Stimulated activated CD4-positive, alpha-beta T cell treated with anti-CD3 and anti-CD28 coated beads, Interleukin-1b, Interleukin-23, amount 100 ng/mL, for 1 hour (primary cell): ENCODE measurements at places on chromosomes 1 and 21.

DNA sequence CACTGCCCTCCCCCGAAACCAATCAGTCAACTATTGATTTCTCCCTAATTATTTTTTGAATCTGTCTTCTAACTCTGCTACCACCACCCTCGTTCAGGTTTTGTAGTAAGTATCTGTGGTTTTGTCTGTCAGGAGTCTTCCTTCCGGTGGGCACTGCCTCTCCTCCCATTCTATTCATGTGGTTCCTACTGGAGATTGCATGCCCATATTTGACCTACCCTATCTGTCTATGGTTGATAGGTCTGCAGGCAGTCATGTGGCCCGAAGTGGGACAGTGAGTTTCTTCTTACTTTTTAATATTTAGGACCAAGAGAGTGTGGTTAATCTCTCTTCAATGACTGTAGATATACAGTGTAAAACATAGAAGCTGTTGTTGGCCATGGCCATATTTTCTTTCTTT, 17.8 kb upstream of the MAST2 start:
- no peak for DNase-seq

DNA sequence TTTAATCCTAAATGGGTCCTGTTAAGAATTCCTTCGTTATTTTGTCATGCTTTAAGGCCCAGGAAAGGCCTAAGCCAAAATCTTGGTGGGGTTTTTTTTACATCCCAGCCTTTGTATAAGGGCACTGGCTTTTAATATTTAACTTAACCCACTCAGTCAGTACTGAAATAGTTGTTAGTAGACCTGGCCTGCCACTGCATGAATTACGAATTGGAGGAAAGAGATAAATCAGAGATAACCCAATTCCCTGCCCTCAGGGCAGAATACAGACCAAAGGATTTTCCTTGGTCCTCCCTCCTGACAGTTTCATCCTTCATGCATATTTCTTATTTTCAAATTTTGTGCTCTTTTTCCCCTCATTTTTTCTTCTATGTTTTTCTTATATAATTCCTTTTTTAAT, 193.0 kb downstream of the FASLG start:
- DNase-seq = no peak

DNA sequence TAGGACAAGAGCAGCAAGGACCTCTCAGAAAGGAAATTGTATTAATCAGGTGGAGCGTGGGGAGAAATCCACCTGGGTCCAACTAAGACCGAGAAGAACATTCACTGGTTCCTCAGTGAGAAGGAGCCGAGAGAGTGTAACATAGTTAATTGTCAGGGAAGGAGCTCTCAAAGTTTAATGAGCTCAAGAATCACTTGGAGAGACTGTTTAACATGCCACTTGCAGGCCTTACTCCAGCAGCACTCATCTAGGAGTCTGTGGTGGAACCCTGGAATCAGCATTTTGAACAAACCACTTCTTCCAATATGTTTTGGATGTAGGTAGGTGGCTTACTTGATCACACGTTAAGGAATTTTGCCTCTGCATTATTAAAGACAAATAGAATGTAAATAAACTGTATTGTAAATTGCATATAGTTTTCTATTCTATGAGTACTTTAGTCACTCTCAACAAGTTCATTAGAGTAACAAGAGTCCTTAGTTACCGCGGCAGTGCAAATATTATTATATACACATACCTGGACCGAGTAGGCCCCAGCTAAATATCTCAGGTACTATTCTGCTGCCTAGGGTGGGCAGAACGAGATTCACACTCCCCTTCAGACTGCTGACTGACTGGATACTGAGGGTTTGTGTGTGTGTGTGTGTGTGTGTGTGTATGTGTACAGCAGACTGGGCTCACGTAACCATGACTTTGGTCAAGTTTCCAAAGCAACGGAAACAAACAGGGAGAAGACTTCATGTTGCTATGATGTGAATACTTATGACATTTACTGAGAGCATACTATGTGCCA, 203.2 kb upstream of the USP24 start:
- no peak for DNase-seq

DNA sequence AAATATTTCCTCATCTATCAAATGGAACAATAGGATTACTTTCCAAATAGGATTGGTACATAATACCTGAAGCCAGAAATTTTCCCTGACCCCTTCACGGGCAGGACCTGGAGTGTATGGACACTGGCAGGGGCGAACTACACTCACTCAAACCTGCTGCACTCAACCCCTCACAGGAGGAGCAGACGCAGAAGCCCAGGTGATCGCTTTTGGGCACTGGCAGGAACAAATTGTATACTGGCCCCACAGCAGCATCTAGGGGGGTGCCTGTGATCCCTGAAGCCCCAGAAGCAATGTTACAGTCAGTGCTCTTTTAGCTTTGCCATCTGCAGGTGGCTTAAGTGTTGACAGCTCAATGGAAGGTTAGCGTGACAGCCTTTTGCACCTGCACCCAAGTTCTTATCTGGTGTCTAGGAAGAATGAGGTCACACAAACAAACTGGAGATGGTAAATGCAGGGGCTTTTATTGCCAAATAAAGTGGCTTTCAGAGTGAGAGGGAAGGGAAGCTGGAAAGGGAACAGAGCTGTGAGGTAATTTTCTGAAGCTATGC, 199.2 kb upstream of the NEGR1 start:
- DNase-seq = no peak

- no peak for DNase-seq
Observed at GRCh38 chr1:145977016-145977415, 12.5 kb downstream of the POLR3GL start.

DNA sequence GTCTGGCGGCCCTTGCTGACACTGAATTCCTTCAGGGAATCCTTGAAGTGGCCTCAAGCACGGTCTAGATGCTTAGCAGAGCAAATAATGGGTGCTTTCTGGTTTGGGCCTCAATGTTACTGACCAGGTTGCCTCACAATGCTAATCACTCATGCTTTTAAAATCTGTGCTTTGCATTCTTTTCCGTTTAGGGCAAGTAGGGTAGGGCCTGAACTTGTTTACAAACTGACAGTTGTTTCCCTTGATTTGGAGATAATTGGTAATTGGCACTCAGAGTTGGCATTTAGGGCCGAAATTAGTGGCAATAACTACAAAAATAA, 1.4 kb downstream of the VPS13D start:
- DNase-seq = no peak

GRCh38 chr1:57770772-57771171, 346.9 kb upstream of the DAB1 start:
- DNase-seq = no peak

GRCh38 chr1:237732657-237733056, 158.1 kb downstream of the ZP4 start:
- no peak for DNase-seq

GRCh38 chr1:97499667-97500066, 421.2 kb downstream of the DPYD start:
- no peak for DNase-seq

- no peak for DNase-seq
Observed at GRCh38 chr1:226638608-226639007, 90.0 kb downstream of the STUM start.

DNA sequence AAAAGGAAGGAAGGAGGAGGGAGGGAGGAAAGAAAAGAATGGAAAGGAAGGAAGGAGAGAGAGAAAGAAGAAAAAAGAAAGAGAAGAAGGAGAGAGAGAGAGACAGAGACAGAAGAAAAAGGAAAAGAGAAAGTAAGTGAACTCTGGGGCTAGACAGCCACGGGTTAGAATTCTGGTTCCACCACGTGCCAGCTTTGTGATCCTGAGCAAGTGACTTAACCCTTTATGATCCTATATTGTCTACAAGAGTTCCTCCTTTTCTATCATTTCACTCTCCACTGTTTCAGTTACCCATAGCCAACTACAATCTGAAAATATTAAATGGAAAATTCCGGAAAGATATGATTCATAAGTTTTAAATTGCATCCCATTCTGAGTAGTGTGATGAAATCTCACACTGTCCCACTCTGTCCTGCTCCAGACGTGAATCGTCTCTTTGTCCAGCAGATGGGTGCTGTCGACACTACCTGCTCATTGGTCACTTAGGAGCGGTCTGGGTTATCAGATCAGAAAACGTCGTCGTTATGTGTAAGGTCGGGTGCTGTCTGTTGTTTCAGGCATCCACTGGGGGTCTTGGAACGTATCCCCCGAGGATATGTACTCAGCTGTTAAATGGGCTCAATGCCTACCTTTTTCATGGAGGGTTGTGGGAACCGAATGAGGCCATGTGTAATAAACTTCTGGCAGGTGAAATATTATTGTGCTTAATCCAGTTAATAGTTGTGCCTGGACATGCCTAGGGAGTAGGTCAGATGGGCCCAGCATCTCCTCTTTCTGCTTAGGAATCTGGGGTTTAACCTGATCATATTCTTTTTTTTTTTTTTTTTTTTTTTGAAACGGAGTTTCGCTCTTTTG, 19.1 kb downstream of the TMEM51 start:
- no peak for DNase-seq

GRCh38 chr1:185213091-185213490, 56.1 kb downstream of the SWT1 start:
- no peak for DNase-seq

DNA sequence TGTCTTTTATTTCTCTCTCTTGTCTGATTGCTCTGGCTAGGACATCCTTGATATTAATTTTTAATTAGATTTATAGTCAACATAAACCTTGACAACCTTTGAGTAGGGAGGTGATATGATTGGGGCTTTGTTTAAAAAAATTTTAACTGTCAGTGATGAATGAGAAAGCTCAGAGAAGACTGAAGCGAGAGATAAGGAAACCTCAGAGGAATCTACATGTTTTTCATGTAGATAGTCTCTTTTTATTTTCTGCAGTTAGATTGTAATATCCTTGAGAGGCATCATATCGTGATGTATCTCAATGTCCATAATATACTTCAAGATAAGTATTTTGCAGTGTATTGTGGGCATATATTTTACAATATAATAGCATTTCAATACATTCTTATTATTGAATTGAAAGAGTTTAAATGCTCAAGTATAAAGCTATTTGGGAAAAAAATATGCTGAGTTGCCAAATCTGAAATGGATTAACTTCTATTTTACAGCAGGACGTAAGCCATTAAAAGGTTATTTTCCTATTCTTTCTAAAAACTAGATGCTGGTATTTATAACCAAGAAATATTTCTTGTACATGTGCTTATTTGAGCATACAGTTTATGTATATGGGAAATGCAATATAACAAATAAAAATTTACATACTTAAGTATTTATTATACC, 802.4 kb upstream of the ADGRL4 start:
- DNase-seq = no peak

GRCh38 chr1:13513895-13514546, at the start of gene LRRC38:
Gene LRRC38, minus strand, starts transcription at chr1:13514003. Its CDS starts 410 bp downstream, at chr1:13513593.
- DNase-seq = no peak

- DNase-seq = no peak
Observed at GRCh38 chr1:107140703-107141490, at the start of gene NTNG1. Gene NTNG1, plus strand, starts transcription at chr1:107141039.

DNA sequence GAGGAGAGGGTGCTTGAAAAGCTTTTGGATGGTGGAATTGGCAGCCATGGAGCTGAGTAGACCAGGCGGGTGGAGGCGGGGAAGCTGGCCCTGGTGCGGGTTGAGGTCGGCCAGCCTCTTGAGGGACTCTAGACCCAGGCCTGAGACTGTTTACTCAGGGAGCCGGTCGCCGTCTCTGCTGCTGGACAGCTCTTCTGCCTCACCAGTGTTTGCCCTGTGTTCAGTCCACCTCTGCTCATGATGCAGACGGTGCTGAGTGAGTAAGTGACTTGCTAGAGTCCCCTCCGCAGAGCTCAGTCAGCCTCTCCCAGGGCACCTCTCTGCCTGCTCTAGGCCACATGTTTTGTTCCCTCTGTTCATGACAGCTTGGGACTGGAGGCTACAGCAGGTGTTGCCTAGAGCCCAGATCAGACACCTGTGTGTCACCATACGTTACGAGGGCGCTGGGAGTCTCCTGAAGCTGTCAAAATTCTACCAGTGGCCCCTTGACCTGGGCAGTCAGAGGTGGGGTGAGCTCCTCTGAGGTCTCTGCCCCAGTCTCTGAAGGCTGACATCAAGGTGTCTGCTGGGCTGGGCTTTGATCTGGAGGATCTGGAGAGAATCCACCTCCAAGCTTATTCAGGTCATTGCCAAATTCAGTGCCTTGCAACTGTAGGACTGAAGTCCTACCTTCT, 73.5 kb upstream of the WNT4 start:
- DNase-seq = no peak

GRCh38 chr1:184223216-184223615, 163.6 kb upstream of the C1orf21 start:
- no peak for DNase-seq

GRCh38 chr1:56394298-56394697, 185.1 kb downstream of the PLPP3 start:
- no peak for DNase-seq

- DNase-seq = no peak
Observed at GRCh38 chr21:35399002-35399530, 350.0 kb upstream of the RUNX1 start.

DNA sequence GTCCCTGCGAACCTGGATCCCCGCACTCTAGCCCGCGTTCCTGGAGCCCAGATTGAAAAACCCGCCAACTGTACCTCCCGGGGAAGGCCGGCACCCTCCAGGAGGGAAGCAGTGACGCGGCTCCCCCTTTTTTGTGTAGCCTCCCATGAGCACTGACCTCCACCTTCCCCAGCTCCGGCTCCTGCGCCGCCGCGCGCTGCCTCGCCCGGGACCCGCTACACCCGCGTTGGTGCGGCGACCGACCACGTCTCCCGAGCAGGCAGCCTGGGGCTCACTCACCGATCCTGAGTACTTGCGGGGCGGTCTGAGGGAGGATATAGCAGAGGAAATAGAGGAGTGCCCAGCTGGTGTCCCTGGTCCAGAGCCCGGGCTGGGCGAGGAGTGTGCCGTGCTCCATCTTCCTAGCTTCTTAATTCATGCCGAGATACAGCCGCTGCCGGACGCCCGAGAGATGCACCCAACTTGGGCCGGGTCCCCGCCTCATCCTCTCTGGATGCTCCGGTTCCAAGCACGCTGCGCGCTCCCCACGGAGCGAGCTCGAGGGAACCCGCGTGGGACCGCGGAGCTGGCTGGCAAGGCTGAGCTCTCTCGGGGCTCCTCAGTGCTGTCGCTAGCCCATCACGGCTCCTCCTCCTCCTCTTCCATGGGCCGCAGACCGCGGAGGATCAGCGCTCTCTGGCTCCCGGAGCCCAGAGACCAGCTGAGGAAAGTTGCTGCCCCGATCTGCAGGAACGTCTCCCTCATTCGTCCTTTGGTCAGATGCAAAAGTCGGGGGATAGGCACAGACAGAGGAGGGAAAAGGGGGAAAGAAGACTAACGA, 482 bp downstream of the GRIK1 start:
- no peak for DNase-seq

DNA sequence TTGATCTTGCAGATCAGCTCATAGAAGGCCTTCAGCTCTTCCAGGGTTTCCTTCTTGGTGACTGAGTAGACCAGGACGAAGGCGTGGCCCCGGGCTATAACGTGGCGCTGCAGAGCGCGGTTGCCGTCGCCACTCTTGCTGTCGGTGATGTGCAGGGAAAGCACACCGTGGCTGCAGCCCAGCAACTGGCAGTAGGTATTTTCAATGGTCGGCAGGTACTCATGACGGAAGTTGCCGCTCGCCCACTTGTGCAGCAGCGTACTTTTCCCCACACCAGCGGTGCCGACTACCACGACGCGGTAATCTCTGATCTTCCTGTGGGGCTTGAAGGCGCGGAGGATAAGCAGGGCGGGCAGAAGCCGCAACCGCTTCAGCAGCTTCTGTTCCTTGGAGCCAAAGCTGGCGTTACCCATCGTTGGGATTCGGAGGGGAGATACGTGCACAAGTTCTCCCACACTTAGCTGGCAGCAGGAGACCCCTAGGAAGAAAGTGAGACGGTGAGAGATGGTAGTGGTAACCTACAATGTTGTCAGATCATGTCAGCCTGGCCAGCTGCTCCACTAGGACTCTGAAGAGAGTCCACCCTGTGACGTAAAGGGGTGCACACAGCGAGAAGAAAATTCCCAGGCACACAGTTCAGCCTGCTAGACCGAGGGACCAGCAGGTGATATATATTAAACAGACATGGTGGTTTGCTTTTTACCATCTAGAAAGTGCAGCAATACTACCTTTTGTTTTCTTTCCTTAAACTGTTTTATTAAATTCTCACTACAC, 3.4 kb downstream of the DIRAS3 start:
- no peak for DNase-seq
